IMR-90 (cell line): ENCODE measurements at places on chromosomes 5 and 9. TPM values are rescaled to one million over a fixed set of nuclear protein-coding genes. Genes with fewer than 3 reads are reported as not detected.

The FAM221B gene
- total RNA-seq: not detected in 2 replicates

DNA sequence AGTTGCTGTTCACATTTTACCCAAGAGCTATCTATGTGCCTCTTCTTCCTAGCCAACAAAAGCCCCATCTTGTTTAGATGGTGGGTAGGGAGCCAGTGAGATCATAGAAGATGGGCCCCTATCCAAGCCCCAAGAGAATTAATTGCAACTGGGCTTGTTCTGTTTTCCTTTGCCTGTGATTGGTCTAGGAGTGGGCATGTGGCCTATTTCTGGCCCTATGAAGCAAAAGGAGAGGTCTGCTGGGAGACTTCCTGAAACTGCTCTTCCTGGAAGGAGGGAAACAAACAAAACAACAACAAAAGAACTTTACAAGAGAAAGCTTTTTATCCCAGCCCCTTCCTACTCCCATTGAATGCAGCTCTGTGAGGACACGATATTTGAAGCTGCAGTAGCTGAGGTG lies 32.5 kb upstream of the ALDOB start:
- H3K4me1 ChIP-seq: no peaks in the 10 kb centered on the region
- H3K27ac ChIP-seq: no peak overlapping the region
- H3K36me3 ChIP-seq: no peaks in the 10 kb centered on the region
- DNase-seq: no peak
- no peak overlapping the region for H3K4me3 ChIP-seq

- H3K36me3 ChIP-seq: no peaks in the 10 kb centered on the region
- H3K27ac ChIP-seq: no peak overlapping the region
- no peak overlapping the region for H3K4me3 ChIP-seq
- no peaks in the 10 kb centered on the region for H3K27me3 ChIP-seq
Observed at GRCh38 chr5:98454407-98454806, 319.1 kb upstream of the RGMB start.

DNA sequence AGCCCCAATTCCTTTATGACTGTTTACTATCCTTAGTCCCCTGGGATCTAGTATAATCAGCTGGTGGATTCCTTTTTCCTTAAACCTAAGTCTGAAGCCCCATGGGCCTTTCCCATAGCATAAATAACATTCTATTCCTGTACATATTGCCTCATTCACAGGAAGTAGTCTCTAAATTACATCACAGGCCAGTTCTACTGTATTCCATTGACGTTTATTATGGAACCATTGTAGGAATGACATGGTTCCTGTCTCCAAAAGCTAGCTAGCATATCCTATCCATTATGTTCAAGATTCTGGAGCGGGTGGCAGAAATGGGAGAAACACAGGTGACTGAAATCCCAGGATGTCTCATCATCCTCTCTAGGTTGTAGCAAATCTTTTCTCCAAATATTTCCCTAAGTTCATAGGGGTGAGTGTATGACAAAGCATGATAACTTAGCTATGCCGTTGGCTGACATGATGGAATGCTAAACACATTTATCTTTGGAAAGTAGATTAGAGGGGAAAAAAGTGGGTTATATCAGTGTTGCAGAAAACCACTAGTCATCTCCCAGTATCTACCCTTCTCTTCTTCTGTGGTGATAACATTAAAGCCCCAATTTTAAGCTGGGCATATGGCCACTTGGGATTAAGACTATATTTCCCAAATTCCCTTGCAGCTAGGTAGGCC lies 140.1 kb downstream of the FGF1 start:
- no peak overlapping the region for H3K4me3 ChIP-seq
- H3K4me1 ChIP-seq: peaks cover 18% of the 10 kb centered on the region
- H3K27ac ChIP-seq: peak overlapping the region; percentile 5; the same call in 1 of the 2 replicates
- no peaks in the 10 kb centered on the region for H3K36me3 ChIP-seq
- peak; percentile 84 for DNase-seq
- H3K27me3 ChIP-seq: no peaks in the 10 kb centered on the region
